ENCODE measurements at places on chromosomes 11 and 22.

DNA sequence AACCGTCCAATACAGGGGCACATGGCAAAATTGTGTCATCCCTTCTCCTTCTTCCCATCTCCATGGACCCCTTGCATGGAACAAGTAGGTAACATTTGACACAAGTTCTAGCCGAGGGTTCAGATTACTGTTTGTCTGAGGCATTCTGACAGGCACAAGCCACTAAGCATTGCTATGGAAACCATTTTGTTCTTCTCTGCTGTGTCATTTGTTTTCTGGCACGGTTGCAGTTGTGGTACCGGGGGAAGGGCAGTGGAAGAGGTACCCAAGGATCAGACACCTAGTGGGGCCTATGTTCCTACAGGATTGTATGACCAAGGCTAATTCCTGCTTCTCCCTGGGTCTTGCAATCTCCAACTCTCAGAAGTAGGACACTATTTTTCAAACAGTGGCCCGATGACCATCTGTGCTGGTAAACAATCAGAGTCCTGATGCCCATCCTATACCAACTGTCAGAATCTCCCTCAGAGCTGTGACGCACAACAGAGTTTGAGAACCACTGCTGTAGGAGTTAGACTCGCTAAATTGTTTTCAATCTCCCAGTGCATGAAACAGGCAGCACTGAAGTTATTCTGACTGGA is 69.3 kb downstream of the KCNC1 start:
- H3K27me3 ChIP-seq, result no peaks in the 10 kb centered on the region
- H3K4me1 ChIP-seq, result peaks cover 11% of the 10 kb centered on the region
- H3K27ac ChIP-seq, result no peak overlapping the region
- H3K36me3 ChIP-seq, result peaks cover 15% of the 10 kb centered on the region
- H3K4me3 ChIP-seq, result no peak overlapping the region

DNA sequence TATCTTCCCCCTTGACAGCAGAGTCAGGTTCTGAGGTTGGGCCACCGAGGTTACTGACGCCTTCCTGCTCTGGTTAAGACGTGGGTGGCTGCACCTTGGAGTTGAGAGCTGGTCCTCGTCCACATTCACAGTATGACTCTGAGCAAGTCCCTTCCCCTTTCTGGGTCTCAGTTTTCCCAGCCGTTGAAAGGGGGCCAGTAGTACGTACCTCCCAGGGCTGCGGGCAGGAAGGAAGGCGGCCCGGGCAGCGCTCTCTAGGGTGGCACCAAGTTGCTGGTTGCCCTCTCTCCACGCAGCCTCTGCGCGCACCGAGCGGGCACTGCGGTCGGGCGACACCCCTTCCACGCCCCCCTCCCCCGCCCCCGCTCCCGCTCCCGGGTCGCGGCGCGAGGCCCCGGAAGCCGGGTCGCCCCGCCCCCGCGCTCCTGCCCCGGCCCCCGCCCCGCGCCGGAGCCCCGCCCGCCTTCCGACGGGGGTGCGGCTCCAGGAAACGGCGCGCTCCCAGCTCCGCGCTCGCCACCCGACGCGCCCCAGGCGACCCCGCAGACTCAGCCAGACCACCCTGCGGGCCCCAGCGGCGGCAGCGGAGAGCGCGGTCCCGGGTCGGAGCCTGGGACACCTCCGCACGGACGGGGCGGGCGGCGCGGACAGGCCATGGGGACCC is at the start of gene EHBP1L1:
TSS of gene EHBP1L1 (plus strand) at position 486 of the 664 bp plus-strand sequence. CDS start 250 bp downstream, outside the sequence.
- DNase-seq, result peak; percentile 71
- peaks cover 14% of the 10 kb centered on the region for H3K27me3 ChIP-seq
- H3K4me3 ChIP-seq, result peak within 1 kb of the TSS; percentile 96
- H3K36me3 ChIP-seq, result no peaks in the 10 kb centered on the region

- no peak for DNase-seq
- H3K4me3 ChIP-seq, result no peak overlapping the region
- H3K27ac ChIP-seq, result no peak overlapping the region
- no peaks in the 10 kb centered on the region for H3K4me1 ChIP-seq
- no peaks in the 10 kb centered on the region for H3K36me3 ChIP-seq
- peaks cover 12% of the 10 kb centered on the region for H3K27me3 ChIP-seq
Observed at GRCh38 chr22:35978889-35979288, 49.7 kb downstream of the RBFOX2 start.

DNA sequence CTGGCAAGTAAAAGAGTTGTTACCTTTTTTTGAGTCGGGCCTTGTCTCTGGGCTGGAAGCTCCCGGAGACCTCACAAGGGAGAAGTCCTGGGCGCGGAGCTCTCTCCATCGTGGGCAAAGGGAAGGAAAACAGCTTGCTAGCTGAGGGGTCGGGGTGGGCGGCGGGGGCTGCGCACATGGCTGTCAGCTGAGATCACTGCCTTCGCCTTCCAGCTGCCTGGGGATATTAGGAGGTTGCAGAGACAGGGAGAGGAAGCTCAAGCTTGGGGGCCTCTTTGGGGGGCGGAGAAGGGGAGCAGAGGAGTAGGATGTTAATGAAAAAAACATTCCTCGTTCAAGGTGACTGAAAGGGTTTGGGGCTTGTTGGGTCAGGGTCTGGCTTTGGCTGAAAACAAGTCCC is 49.2 kb upstream of the ALX4 start:
- no peak for DNase-seq
- no peaks in the 10 kb centered on the region for H3K4me1 ChIP-seq
- H3K36me3 ChIP-seq, result no peaks in the 10 kb centered on the region
- H3K4me3 ChIP-seq, result no peak overlapping the region
- no peak overlapping the region for H3K27ac ChIP-seq
- H3K27me3 ChIP-seq, result peaks cover 4% of the 10 kb centered on the region

DNA sequence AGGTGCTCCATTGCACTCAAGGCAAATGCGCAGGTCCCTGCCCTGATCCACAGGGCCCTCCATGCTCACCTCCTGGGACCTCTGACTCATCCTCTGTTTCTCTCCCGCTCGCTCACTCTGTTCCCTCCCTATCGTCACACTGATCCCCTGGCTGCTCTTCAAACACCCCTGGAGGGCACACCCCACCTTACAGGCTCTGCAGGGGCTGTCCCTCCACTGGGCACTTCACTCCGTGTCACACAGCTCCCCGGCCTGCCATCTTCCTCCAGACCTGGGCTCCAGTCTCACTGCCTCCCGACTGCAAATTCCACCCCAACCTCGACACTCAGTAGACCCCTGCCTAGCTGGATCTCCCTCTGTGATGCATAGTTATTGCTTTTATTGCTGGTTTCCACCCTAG is 91.5 kb upstream of the PRDM11 start:
- H3K4me1 ChIP-seq, result no peaks in the 10 kb centered on the region
- peaks cover 2% of the 10 kb centered on the region for H3K27me3 ChIP-seq
- H3K4me3 ChIP-seq, result no peak overlapping the region
- no peak for DNase-seq
- peaks cover 7% of the 10 kb centered on the region for H3K36me3 ChIP-seq
- H3K27ac ChIP-seq, result no peak overlapping the region

DNA sequence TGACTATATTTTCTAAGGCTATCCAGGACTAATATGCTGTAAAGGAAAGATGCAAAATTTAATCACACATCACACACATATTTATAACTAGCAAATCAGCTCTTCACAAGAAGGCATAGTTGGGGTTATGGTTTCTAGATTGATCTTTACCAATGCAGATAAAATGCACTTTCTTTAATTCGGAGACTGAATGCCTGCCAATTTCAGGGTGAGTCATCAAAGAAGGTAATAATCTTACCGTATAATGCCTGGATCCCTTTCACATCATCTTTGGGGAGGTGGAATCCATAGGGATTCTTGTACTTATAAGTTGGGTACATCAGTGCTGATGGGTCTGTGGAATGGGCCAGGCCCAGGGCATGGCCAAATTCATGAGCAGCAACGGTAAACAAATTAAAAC is 16.4 kb downstream of the MMP20 start:
- no peak overlapping the region for H3K27ac ChIP-seq
- H3K36me3 ChIP-seq, result no peaks in the 10 kb centered on the region
- H3K27me3 ChIP-seq, result no peaks in the 10 kb centered on the region
- no peaks in the 10 kb centered on the region for H3K4me1 ChIP-seq
- no peak for DNase-seq

GRCh38 chr22:37148031-37148651 is 1.6 kb downstream of the IL2RB start:
- peaks cover 72% of the 10 kb centered on the region for H3K4me1 ChIP-seq
- peaks cover 39% of the 10 kb centered on the region for H3K36me3 ChIP-seq
- peak overlapping the region; percentile 98 for H3K27ac ChIP-seq

DNA sequence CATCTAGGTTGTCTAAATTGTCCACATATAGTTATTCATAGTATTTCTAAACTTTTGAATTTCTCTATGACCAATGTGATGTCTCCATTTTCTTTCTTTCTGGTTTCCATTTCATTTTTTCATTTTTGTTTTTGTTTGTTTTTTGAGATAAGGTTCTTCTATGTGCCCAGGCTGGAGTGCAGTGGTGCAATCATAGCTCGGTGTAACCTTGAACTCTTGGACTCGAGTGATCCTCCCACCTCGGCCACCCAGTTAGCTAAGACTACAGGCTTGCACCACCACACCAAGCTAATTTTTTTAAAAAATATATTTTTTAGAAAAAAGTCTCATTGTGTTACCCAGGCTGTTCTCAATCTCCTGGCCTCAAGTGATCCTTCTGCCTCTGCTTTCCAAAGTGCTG is 8.2 kb downstream of the GSTT4 start:
- no peaks in the 10 kb centered on the region for H3K36me3 ChIP-seq
- H3K4me1 ChIP-seq, result no peaks in the 10 kb centered on the region
- H3K27ac ChIP-seq, result no peak overlapping the region
- H3K4me3 ChIP-seq, result no peak overlapping the region

- peaks cover 2% of the 10 kb centered on the region for H3K4me1 ChIP-seq
- H3K27me3 ChIP-seq, result no peaks in the 10 kb centered on the region
- no peak for DNase-seq
- H3K4me3 ChIP-seq, result no peak overlapping the region
- H3K27ac ChIP-seq, result no peak overlapping the region
Observed at GRCh38 chr22:28017859-28018258, 98.8 kb upstream of the PITPNB start.

- H3K27me3 ChIP-seq, result peaks cover 6% of the 10 kb centered on the region
- H3K36me3 ChIP-seq, result no peaks in the 10 kb centered on the region
- no peak overlapping the region for H3K4me3 ChIP-seq
- no peak for DNase-seq
Observed at GRCh38 chr22:30511911-30512310, 6.4 kb upstream of the SEC14L4 start.

DNA sequence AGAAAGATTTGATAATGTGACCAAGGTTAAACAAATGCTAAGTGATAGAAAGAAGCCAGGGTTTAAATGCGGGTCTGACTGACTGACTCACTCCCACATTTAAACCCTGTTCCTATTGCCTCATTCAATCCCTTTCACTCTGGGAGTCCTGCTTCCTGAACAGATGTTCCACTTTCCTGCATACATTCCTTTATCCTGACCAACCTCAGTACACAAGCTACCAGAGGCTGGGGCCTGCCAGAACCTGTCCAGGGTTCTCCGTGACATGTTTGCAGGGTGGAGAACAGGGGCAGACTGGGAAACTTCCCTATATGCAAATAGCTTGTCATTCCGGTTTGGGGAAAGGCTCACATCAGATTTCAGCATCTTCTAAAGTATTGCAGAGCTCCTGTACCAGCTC is 3.0 kb upstream of the ANKK1 start:
- no peak overlapping the region for H3K27ac ChIP-seq
- peaks cover 5% of the 10 kb centered on the region for H3K36me3 ChIP-seq
- H3K27me3 ChIP-seq, result peaks cover 8% of the 10 kb centered on the region

DNA sequence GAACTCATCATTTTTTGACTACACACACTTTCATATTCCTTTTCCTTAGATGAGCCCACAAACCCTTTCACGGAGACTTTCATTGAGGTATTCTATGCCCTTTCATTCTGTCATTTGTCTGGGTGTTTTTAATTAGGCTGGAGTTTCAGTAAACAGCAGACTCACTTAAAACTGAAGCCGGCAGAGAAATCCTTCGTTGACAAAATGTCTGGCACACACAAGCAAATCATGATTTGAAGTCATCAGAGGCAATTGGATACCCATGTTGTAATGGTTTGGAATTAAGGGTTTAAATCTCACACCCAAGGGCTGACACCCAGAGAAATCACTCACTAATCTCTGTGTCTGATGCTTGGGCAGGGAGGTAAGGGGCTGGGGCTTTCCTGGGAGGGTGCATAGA is 127.1 kb downstream of the EHF start:
- no peak for DNase-seq
- no peaks in the 10 kb centered on the region for H3K36me3 ChIP-seq
- H3K4me1 ChIP-seq, result no peaks in the 10 kb centered on the region
- H3K27me3 ChIP-seq, result peaks cover 5% of the 10 kb centered on the region
- no peak overlapping the region for H3K27ac ChIP-seq
- H3K4me3 ChIP-seq, result no peak overlapping the region

GRCh38 chr11:10601837-10602236 is 33.4 kb upstream of the LYVE1 start:
- no peak for DNase-seq
- no peaks in the 10 kb centered on the region for H3K27me3 ChIP-seq
- no peaks in the 10 kb centered on the region for H3K36me3 ChIP-seq
- H3K4me3 ChIP-seq, result no peak overlapping the region
- peaks cover 9% of the 10 kb centered on the region for H3K4me1 ChIP-seq

- DNase-seq, result no peak
- H3K36me3 ChIP-seq, result no peaks in the 10 kb centered on the region
- peaks cover 4% of the 10 kb centered on the region for H3K4me1 ChIP-seq
Observed at GRCh38 chr11:117941976-117942654, 12.9 kb upstream of the TMPRSS13 start.

- H3K27me3 ChIP-seq, result no peaks in the 10 kb centered on the region
- H3K27ac ChIP-seq, result no peak overlapping the region
- DNase-seq, result no peak
- no peaks in the 10 kb centered on the region for H3K36me3 ChIP-seq
Observed at GRCh38 chr22:19630614-19631013, 83.7 kb upstream of the SEPTIN5 start.

DNA sequence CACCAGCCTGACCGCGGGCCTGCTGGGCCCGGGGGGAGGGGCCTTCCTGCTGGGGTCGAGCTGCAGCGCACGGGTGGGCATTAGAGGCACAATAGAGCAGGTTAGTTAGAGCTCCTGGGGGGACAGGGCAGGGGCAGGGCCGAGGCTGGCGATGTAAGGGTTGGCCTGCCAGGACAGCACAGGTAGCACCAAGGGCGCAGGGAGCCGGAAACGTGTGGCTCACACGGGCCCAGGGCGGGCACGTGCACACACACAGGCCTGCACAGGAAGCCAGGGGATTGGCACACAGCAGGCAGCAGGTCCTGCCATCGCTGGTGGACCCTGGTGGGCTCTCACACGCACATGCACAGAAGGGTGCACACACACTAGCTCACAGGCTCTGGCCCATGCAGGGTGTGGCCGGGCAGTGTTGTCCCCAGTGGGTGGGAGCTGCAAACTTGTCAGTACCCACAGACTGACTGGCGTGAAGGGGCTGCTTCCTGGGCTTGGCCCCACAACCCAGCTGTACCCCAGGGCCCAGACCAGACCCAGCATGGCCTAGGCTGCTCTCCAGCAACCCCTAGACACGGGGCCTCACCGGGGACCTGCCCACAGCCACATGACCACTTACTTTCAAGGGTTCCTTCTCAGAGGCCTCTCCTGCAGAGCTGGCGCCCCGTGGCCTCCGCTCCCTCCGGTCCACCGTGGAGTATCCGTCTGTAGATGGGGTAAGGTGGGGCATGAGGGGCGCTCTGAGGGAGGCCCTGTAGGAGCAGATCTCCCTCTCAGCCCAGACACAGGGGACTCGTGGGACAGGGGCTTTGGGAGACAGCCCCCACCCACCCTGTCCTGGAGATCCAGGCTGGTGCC is 29.9 kb upstream of the TXNRD2 start:
- H3K4me3 ChIP-seq, result peak overlapping the region; percentile 68
- peaks cover 4% of the 10 kb centered on the region for H3K36me3 ChIP-seq
- H3K27me3 ChIP-seq, result peaks cover 2% of the 10 kb centered on the region
- peak; percentile 74 for DNase-seq
- H3K4me1 ChIP-seq, result peaks cover 64% of the 10 kb centered on the region

Measured in immature natural killer cell (primary cell).